NCI-H2171 (cell line): ENCODE measurements at places on chromosomes 1 and 21.

DNA sequence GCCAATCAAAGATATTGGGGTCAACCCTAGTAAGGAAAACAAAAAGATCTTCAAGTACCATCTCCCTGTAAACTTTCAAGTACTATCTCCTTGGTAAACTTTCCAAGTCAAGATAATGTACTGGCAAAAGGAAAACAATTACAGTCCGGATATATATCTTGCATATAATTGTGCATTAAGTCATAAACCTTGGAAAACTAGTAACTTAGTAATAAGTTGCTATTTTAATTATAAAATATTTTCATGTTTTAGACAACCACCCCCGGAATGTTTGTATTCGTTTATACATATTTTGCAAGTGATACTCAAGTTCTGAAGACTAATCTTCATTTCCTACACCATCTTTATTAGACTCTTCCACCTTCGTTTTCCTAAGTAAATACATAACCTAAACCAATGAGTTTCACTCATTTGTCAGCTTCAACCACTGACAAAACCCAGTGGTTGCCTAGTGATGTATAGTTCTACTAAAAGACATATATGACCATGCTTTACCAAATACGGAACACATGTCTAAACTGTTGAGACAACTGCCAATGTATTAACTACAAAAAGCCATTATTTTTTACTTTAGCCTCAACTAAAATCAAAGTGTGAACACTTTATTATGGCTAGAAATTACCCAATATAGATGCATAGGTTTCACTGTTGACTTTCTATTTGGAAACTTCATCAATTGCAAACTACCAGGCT is 1.7 kb downstream of the AKT3 start:
- no peak for DNase-seq

GRCh38 chr1:53686091-53686964 is 52.6 kb downstream of the GLIS1 start:
- DNase-seq, result no peak

GRCh38 chr1:43101061-43101460 is 71.0 kb downstream of the EBNA1BP2 start:
- no peak for DNase-seq

- DNase-seq, result no peak
Measured at GRCh38 chr1:89171067-89171438, 4.8 kb downstream of the GBP7 start.

- peak; percentile 83 for DNase-seq
Measured at GRCh38 chr1:224641030-224641429, 24.9 kb downstream of the CNIH3 start.

DNA sequence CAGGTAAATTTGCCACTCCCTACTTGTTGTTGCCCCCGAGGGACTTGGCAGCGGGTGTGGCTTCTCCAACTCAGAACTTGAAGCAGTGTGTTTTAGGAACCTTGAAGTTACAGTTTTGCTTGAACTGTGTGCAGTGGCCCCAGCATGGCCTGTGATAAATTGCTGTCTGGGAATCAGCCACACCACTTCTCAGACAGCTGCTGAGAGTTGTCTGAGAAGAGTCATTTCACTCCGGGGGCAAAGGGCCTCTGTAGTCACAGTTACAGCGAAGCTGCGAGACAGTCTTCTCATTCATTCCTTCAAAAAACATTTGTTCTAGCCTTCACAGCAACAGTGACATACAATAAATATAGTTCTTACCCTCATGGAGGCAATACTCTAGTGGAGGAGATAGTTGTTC is 70.3 kb downstream of the PROX1 start:
- no peak for DNase-seq

DNA sequence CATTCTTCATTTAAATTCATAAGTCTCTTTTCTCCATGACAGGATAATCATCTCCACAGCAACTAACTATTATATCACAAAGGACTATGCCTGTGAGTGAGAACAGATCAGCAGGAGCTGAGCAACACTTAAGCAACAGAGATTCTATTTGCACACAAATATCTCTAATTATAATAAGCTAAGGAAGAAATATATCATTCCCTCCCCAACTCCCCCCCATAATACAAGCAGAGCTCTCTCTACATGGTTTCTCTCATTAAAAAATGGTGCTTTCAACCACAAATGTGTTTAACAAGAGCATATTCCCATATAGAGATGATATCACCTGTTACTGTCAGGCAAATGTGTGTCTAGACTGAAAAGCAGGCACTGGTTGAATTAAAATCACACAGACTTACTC is 34.5 kb upstream of the NIBAN1 start:
- no peak for DNase-seq

DNA sequence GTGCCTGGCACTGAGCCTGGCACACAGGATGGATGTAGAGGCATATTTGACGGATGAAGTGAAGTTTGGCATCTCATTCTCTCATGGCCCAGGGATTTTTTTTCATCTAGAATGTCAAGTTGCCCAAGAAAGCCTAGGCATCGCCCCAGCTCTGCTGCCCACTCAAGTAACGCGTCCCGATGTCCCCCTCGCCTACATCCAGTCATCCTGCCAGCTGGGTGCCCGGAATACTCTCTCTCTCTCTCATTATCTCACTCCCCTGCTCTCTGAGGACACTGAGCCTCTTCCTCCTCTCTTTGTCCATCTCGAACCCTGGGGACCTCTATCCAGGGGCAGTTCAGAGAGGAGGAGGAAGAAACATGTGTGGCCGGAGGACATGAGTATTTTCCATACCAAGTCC is 142.3 kb upstream of the ZC3H12A start:
- DNase-seq, result no peak

DNA sequence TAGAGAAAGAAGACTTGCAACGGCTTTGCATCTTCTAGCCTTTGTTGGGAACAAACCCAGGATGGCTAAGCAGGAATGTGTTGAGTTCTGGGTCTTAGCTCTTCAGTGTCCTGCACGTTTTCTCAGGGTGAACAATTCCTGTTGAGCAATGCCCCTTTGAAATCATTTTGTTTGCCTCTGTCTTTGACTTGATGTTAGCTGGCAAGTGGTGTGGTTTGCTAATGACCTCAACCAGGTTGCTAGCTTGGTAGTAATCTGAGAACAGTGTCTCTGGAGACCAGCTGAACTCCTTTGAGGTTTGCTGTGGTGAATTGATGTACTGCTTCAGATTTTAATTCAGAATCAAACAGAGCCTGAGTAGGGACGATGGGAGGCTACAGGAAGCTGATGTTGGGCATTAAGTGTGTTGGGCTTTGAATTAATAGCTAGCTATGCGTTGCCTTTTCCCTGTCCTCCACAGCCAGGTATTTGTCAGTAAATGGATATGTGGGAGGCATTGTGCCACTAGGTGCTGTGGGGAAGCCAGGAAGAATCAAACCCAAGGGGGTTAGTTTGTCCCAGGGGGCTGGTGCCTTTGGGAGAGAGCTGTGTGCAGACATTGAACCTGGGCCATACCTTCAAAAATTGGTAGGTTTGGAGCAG is 23.3 kb upstream of the SRSF10 start:
- DNase-seq, result peak; percentile 77

DNA sequence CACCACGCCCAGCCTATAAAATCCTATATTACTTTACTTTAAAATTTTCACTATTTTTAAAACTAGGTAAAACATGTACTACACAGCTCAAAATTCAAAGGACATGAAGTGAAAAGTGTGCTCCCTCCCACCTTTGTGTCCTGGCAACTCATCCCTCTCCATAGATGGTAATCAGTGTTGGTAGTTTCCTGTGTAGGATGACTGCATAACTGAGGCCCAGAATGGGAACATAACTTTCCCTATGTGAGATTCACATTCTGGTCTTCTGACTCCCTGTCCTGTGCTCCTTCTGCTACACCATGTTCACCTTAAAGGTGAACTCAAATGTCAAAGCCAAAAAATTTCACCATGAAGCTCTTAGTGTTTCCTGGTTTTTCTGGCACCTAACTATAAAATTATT is 39.3 kb downstream of the XKR8 start:
- no peak for DNase-seq

DNA sequence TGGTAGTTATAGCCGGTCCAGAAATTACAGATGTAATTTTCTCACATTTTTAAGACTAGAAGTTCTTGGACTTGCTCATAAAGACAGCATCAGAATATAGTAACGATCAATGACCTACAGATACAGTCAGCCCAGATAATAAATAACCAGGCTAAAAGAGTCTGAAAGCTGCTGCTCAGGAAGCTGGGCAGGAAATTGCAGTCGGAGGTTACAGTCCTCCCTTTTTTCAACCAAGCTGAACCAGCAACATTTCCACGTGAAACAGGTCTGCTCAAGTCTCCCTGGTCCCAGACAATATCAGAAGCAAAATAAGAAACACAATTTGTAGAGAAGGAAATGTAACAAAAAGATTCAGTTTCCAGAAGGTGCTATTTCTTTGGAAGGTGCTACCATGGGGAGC is 457.4 kb downstream of the SIPA1L2 start:
- no peak for DNase-seq

DNA sequence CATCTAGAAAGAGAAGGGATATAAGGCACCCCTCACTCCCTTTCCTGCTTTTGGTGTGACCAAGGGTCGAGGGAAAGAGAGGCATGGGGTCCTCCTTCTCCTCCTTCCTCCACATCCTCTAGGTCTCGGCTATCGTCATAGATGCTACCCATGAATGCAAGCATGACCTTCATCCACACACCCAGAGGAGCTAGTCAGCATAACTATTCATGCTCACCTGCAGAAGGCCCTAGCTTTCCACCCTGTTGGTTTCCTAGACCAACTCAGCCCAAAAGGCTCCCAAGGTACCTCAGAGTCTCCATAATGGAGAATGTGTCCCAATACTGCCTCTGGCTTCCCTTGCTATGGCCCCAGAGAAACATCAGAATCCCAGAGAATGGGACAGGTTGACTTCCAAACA is 33.2 kb downstream of the MSTO1 start:
- DNase-seq, result no peak

DNA sequence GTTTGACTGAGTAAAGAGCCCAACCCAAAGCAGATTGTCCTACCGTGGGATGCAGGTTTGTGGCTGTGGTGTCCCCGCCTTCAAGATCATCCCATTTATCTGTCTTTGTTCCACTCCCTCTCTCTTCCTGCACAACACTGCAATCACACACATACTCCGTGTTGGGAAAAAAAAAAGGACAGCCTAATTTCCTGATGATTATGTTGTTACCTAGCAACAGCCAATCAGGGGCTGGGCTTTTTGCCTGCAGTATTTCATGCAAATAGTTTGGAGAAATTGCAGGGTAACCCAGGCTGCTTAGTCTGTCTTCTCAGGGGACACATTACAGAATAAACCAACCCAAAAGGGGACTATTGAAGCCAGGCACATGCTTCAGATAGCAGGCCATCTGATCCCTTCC is 38.3 kb downstream of the PHC2 start:
- DNase-seq, result no peak

DNA sequence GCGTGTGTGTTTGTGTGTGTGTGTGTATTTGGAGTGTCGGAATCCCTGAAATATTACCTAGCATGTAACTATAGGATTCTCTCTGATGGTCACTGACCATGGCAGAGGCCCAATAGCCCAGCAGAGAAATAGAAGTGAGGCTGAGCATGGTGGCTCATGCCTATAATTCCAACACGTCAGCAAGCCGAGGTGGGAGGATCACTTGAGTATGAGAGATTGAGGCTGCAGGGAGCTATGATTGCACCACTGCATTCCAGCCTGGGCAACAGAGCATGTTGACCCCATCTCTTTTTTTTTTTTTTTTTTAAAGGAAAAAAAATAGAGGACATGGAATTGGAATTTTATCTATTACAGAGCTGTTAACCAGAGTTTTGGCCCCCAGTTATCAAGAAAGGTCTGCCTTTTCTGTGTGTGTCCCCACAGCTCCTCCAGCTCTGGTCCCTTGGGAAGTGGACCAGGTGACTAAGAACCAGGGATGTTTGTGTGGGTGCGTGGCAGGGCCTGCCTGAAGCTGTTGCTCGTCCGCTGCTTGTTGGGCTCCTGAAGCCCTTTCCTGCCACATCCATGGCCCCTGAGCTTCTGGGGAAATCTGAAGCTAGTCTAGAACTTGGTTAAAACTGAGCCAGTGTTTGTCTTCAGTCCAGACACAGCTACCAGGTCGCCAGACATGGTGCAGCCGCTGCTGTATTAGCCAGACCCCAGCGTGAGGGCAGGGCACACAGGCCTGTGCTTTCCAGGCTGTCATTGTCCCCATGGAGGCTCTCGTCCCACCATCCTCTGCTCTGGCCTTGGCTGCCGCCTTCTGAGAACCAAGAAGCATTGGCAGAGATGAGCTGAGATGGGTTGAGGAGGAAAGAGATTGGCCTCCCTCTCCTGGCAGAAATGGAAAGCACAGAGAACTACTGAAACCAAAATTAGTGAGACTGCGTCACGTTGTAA is 25.5 kb downstream of the CAPN9 start:
- DNase-seq, result peak; percentile 34

GRCh38 chr1:170356585-170356984 is 175.4 kb upstream of the GORAB start:
- no peak for DNase-seq

GRCh38 chr1:153490272-153491051 is 30.0 kb upstream of the S100A7 start:
- DNase-seq, result peak; percentile 55

GRCh38 chr1:81226603-81226928 is 574.2 kb upstream of the ADGRL2 start:
- DNase-seq, result no peak

DNA sequence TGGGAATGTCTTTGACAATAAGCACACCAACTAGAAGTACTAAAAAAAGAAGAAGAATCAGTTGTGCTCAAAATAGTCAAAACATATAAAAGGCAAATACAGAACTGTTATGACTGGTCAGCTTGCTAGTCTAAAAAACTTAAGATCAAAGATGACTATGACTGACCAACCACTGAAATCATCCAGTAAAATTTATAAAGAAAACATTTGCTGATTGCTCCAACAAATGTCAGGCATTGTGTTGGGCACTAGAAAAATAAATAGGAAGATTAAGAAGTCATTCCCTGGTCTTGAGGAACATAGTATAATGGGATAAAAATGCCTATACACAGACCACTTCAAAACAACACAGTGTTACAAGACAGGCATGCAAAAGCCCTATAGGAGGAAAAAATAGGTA is 9.3 kb upstream of the ANGPTL3 start:
- DNase-seq, result no peak

- no peak for DNase-seq
Measured at GRCh38 chr1:92909321-92909720, 51.9 kb downstream of the DIPK1A start.

DNA sequence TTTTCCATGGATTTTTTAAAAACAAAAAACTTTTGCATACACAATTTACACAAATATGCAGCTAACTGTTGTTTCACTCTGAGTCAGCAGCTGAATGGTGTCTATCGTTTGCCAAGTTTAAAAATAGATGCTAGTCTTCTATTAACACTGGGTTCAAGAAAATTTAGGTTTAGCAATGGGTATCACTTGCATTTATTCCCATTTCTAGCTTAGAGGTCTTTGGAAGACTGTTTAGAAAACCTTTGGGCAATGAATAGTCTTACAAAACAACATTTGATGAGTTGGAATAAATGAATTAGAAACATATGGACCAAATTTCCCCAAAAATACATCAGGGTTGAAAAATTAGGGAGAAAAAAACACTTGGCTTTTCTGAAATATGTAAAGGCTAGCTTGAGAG is 165.8 kb downstream of the LYPLAL1 start:
- DNase-seq, result no peak

DNA sequence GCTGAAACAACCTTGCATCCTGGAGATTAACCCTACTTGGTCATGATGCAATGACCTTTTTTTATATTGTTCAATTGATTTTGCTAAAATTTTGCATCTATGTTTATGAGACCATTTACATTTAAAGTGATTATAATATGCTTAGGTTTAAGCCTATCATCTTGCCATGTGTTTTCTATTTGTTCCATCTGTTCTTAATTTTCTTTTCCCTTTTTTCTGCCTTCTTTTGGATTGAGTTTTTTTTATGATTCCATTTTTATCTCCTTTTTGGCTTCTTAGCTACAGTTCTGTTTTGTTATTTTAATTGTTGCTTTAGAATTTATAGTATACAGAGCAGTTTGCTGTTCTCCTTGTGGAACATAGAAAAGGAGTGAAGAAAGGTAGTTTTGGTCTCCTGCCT is 385.1 kb upstream of the USP24 start:
- DNase-seq, result no peak
